T-cell (primary cell): ENCODE measurements at places on chromosomes 6 and 20.

GRCh38 chr6:139187489-139187888 is 52.6 kb downstream of the HECA start:
- no peak for DNase-seq

DNA sequence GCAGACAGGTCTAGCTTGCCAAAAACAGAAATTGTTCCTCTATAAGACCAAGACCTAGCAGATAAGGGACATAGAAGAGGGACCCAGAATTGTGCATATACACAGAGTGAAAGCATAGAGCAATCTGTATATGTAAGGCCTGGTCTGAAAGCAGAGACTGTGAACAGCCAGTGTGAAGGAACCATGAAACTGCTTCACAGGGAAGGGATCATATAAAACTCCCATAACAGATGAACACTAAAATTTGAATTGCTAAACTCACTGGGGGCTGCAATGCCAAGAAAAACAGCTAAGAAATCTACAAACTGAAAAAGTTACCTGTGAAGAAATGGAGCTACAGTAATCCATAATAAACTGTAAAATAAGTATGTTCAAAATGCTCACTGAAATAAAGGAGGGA is 7.0 kb downstream of the ZUP1 start:
- DNase-seq = no peak

- no peak for DNase-seq
Measured at GRCh38 chr6:83479389-83479788, 32.9 kb upstream of the PRSS35 start.

DNA sequence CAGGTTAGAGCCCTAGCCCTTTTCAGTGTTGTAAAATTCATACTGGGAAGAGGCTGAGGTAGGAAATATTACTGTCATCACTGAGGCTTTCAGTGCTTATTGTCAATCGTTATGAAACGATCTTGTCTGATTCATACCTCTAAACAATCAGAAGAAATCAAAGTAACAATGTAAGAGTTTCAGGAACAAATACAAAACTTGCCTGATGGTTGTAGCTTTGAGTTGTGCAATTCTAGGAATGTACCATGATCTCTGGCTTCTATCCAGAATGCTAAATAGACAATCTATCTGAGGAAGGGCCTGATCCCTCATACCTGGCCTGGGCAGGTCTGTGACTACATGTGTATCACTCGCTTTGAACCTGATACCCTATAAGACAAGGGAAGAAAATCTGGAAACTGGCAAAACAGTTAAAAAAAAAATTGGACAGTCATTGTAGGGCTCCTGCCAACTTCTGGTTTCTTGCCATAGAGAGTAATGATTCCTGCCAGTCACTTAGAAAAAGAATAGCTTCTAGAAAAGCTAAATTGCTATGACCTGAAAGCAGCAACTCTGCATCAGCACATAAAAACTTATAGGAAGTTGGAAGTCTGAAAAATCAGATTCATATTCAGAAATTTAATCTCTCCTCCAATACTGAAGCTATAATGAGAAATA is 234.7 kb downstream of the BTBD9 start:
- DNase-seq = no peak

DNA sequence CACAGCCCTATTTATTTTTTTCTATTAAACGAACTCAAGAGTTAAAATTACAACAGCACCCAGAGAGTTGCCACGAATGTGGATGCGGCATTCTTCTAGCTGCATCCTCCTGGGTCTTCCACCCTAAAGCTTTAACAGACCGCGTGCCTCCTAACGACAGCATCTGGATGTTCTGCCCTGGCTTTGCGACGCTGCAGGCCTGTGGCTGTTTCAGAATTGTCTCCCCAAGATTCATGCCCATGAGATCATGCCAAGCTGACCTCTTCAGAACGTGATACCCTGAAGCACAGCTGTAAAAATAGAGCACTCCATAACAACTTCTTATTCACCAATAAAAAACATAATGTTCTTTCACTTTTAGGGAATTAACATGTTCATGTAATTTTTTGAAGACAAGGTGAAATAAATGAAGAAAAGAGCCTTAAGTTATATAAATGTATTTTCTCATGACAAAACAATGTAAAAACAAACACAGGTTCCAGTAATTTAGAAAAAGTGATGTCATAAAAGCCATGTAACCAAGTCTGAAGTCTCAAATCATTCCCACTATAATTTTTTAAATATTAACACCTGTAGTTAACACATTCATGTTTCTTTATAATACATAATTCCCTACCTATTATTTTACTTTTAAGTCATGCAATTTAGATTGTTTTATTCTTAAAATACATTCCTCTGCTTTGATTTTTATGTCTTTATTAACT is 26.5 kb downstream of the HIVEP2 start:
- DNase-seq = no peak

DNA sequence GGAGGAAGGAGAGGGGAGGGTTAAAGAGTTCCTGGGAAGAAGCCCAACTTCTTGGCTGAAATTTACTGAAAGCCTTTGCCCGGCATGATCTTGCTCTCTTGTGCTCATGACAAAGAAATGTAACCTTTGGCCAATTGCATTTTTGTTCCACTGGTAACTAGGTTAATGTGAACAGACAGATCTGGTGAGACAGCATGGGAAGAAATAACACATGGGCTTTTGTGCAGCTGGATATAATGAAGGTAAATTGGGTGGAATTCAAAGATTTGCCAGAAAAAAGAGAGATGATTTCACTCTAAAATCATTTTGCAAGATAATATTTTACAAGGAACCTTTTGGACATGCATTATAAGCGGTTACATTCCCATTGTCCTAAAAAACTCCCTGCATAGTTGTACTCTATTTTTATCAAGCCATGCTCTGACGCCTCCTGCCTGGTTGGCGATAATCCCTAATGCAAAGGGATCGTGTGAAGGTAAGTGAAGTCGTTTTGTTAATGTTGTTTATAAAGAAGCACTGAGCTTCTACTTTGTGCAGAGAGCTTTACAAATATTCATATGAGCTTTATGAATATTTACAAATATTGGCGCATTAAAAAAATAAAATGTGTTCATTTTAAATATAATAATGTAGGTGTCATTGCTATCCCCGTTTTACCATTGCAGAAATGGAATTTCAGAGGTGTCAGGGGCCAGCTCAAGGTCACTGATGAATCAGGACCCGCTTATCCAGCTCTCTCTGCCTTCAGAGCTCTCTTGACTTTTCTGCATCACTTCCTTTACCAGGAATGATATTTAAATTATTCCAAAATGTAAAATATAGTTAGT is 161.3 kb upstream of the AGPAT4 start:
- no peak for DNase-seq

DNA sequence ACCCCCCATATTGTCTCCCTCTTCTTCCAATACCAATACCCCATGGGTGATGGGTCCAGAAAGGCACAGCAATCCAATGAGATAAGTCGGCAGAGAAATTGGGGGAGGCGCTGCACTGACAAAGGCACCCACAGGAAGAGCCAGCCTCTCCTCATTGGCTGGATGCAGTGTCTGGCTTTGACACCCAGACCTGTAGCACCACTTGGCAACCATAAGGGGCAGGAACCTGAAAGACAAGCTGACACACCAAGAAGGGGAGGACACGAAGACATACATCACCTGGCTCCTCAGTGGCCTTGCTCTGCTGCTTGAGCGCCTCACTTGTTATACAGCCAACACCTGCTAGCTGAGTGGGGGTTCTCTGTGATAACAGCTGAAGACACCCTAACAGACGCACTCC is 19.4 kb upstream of the SLC4A11 start:
- DNase-seq = no peak

- no peak for DNase-seq
Measured at GRCh38 chr20:13142143-13142542, 78.9 kb upstream of the ISM1 start.

DNA sequence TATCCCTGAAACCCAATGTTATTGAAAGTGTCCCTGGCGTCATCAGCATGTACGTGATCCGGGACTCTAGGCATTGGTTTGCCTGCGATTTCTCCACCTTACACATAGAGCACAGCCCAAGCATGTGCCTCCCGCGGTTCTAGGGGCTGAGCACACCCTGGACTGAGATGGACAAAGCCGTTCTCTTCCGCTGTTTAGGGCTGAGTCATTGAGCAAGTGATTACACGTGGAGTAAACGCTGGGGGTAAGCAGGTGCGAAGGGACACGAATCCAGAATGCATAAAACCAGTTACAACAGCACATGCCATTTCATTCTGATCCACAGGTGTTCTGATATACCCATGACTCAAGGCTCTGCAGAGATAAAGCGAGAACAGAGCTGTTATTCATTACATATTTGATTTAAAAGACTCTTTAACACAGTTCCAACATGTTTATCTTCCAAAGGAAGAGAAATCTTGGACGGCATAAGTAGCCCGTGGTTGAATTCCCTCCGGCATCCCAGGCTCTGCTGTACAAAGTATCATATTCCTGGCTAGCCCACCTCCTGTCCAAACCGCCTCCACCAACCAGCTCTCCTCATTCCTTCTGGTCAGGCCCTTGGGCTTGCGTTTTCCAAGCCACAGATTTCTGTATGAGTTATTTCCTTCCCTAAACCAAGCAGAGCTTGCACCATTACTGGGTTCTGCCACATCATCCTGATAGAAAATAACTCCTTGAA is 36.1 kb upstream of the THBS2 start:
- DNase-seq = no peak

DNA sequence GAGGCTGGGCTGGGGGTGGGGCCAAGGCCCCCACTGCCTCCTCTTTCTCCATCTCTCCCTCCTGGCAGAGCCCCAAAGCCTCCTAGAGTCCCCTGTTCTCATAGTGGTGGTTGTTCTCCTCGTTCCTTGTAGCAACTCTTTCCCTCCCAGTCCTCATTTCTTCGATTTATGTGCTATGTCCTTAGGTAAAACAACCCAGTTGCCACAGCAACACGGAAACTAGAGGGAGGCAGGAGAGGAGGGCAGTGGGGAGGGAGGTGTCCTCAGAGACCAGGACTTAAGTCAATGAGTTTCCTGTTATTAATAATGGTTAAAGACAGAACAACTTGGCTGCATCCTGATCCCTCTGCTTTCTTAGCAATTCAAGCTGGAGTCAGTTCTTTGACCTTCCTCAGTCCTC is 161.0 kb downstream of the INSM1 start:
- DNase-seq = no peak

- DNase-seq = no peak
Measured at GRCh38 chr6:24249926-24250325, 107.9 kb downstream of the DCDC2 start.

DNA sequence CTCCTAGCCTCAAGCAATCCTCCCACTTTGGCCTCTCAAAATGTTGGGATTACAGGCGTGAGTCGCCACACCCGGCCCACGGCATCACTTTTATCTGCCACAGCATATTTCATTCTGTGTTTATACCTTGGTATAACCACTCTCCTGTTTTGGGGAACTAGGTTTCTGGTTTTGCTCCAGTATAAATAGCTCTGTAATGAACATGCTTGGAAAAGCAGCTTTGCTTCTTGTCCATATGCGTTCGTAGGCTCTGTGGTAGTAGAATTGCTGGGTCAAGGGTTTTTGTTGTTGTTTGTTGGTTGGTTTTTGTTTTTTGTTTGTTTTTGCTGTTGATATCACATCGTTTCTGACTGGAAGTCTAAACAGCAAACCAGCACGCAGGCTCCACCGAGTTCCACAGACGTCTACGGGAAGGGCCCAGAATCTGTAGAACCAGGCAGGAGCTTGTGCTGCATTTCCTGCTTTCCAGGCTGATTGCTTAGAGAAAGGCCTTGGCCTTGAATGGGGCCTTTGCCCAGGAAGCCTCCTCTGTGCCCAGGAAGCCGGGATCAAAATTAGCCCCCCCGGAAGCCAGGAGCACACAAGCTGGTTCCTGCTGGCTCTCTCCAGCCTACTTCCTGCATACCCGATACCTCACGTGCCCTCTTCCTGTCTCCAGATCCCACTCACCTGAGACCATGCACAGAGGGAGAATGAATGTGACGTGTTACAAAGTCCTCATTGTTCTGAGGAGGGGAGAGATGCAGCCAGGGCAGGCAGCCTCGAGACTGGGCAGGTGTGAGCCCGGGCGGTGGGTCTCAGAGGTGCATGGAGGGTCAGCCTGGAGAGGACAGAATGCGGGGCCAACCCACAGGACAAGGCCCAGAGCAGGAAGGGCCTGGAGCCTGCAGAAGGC is 34.7 kb downstream of the AAR2 start:
- no peak for DNase-seq

- no peak for DNase-seq
Measured at GRCh38 chr6:157094038-157094437, 229.3 kb downstream of the TMEM242 start.

DNA sequence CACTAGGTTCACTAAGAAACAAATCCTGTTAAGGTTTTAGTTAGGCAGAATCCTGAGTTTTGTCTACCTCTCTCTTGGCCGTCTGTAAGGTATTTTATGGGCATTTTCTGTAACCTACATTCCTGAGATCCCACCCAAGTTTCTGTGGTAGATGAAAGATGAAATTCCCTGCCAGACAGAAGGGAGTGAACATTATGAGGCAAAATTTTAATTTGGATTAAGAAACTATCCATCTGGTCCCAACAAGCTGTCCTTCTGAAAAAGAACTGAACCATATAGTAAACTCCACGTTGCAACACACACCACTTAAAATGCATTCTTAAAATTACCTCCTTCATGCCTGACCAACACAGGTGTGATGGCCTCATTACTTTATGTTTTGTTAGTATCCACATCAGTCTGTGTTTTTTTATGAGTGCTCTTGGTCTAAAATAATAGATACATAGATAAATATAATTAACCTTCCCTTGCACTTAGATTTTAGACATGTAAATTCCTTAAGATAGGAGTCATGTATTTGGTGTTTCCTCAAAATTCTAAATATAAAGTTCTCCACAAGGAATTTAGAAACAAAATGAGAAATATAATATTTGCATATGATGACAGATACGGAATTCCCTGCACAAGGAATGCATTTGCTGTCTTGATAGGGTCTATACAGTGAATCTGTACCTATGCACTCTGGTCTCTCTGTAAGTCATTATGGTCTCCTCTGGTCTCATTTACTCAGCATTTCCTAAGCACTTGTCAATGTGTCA is 86.5 kb downstream of the CHD6 start:
- DNase-seq = no peak

DNA sequence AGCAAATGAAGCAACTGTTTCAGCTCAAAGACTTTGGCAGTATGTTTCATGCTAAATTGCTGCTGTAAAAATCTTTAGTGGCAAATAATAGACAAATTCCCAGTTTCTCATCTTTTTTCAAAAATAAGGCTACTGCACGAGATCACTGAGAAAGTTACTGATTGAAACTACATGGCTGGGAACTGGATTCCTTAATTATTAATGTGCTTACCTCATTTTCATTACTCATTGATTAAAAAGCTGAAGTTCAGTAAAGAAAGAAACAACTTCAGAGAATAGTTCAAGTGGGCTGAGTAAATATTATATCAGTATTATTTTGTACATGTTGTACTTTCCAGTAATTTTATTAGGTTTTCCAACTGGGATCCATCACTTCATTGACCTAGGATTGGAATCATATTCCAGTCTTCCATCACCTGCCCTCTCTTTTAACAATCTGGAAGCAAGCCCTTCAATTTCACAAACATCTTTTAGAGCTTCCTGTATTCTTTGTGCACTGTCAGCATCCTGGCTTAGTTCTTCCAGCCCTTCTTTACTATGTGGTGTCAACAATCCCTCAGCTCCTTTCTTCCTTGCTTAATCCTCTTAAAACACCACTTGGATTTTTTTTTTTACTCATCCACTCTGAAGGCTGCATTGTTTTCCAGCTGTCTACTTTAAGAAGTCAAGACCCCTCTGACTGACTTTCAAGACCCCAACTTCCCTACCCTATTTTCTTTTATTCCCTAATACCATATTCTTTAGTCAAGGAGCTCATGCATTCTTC is 4.3 kb downstream of the MEI4 start:
- no peak for DNase-seq

GRCh38 chr6:111865909-111866546 is 7.2 kb downstream of the FYN start:
- DNase-seq = no peak

- DNase-seq = no peak
Measured at GRCh38 chr6:138063726-138064125, 43.5 kb downstream of the PERP start.
